Right ventricle myocardium superior (tissue), 1 donor: ENCODE measurements at places on chromosomes 16 and 17. TPM values are rescaled to one million over a fixed set of nuclear protein-coding genes. Genes with fewer than 3 reads are reported as not detected.

The C17orf100 gene
- 0.48 TPM for total RNA-seq

The TAC4 gene
- total RNA-seq, result not detected

The FBXO39 gene
- total RNA-seq, result 0.13 TPM

The MLYCD gene
- total RNA-seq, result 49.3 TPM

The ABCC12 gene
- total RNA-seq, result not detected

The LRRC46 gene
- total RNA-seq, result 0.19 TPM

The SLC25A11 gene
- 208 TPM for total RNA-seq

The TBC1D3K gene
- total RNA-seq, result not detected

The IL21R gene
- 0.13 TPM for total RNA-seq

DNA sequence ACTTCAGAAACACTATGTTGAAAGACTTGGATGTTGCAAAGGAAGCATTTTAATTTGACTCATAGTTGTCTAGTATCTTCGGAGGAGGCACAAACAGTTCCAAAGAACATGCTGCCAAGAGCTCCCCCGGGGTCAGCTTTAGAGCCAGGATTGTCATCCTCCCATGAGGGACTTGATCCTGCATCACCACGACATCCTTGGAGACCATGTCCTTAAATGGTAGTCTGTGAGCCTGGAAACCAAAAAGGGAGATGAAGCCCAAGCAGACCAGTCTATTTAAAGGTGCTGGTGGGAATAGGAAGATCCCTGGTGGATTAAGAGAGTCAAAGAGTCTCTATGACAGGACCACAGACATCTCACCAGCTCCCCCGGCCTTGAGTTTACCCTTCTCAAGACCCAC is 33.3 kb upstream of the DYNLRB2 start:
- peak; percentile 40 for DNase-seq

- DNase-seq, result peak; percentile 35
Observed at GRCh38 chr16:888901-889570, 81.7 kb downstream of the LMF1 start.

DNA sequence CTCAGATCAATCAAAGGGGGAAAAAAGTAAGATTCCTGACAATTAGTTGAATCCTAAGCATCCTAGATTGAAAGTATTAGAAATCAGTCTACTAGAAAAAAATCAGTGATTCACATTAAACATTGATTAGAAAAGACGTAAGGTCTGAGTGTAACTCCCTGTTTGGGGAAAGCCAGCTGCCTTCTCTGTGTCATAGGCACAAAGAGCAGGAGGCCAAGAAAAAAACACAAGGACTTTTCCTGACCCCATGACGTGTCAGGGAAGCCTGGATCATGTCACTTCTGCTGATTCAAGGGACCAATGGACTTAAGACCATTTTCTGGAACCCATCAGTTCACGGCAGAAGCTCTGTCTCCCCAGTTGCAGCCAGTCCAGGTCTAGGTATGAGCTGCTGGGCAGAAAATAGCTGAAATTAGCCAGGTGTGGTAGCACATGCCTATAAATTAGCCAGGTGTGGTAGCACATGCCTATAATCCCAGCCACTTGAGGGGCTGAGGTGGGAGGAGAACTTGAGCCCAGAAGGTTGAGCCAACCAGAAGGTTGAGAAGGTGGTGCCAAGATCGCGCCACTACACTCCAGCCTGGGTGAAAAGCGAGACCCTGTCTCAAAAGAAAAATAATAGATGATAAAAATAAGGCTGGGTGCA is 35.9 kb downstream of the RANBP10 start:
- DNase-seq, result no peak

DNA sequence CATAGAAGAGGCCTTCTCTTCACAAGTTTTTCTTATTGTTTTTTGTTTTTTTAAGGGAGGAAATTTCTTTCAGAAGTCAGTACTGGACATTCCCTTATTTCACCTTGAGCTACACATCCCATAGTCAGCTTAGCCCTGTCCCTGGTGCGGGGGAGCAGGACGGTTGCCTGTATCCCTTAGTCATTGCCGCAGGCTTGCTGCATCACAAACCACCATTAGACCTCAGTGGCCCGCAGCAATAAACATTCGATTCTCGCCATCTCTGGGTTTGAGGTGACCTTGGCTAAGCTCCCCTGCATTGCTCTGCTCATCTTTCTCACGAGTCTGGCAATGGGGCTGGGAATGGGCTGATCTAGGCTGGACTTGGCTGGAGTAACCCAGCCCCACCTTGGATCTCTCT is 692.5 kb downstream of the WWOX start:
- no peak for DNase-seq

- no peak for DNase-seq
Observed at GRCh38 chr17:79573196-79573896, 37.5 kb downstream of the RBFOX3 start.

DNA sequence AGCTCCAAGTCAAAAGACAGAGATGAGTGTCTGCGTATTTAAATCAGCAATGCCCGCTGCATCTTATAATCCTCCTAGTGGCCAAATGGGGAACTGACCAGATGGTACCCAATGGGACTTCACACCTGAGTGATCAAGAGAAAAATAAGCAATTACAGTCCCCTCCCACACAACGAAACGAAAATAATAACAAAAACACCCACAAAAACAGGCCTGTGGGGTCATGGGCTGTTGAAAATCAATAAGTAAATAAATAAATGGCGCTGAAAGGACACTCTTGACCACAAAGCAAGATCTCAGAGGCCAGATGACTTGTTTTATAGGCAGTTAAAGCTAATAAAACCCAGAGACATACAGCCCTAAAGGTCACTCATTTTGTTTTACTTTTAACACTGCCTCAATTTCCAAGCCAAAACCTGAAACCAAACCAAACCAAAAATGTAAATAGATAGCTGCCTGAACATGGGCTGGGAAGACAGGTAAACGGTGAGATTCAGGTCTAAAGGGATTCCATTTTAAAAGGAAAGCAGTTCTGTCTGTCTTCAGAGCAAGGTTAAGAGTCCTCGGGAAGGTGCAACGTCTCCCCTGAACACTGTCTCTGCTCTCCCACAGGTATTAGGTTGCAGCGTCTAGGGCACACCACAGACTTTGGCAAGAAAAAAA is 1.3 kb downstream of the ZNF821 start:
- DNase-seq, result no peak

GRCh38 chr17:17190188-17190587 is 15.9 kb downstream of the PLD6 start:
- no peak for DNase-seq

GRCh38 chr17:44792276-44792675 is 33.5 kb downstream of the ADAM11 start:
- DNase-seq, result no peak

- DNase-seq, result no peak
Observed at GRCh38 chr16:89361751-89362539, 128.4 kb downstream of the ANKRD11 start.

DNA sequence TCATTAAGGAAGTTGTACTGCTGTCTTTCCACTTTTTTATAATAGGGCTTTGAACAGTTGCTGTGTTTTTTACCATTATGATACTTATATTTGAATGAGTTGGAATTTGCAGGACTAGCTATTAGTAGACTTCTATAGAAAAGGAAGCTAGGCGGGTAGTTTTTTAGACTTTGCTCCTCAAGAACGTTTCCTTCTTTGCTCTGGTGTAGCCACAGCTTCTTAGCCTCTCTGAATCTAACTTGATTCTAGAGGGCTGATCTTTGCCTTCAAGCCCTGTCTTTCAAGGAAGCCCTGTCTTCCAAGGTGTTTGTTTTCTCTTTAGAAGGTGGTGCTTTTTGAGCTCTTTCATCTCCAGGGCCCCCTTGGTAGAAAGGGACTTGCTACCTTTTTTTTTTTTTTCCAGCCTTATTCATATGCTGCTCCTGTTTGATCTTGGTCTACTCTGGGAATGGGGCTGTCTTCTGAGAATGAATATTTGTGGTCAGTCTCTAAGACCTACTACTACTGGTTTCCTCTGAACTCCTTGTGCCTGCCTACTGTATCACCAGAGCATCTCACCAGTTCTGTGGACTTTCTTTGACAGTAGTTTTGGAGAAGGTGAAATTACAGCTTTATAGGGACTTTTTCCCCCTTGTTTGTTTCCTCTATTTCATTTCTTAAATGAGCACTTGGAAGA is 52.3 kb upstream of the RASL10B start:
- no peak for DNase-seq

- DNase-seq, result no peak
Observed at GRCh38 chr16:69888005-69888590, 63.0 kb upstream of the CLEC18A start.

DNA sequence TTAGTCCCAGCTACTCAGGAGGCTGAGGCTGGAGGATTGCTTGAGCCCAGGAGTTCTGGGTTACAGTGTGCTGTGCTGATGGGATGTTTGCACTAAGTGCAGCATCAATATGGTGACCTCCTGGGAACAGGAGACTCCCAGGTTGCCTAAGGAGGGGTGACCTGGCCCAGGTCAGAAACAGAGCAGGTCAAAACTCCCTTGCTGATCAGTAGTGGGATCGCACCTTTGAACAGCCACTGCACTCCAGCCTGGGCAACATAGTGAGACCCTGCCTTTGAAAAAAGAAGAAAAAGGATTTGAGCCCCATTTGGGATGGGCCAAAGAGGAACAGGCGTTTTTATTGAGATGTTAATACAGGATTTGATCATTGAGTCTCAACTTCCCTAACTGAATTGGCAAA is 30.6 kb downstream of the CLUH start:
- no peak for DNase-seq

- peak; percentile 78 for DNase-seq
Observed at GRCh38 chr17:32936894-32937500, 9.0 kb downstream of the TMEM98 start.

DNA sequence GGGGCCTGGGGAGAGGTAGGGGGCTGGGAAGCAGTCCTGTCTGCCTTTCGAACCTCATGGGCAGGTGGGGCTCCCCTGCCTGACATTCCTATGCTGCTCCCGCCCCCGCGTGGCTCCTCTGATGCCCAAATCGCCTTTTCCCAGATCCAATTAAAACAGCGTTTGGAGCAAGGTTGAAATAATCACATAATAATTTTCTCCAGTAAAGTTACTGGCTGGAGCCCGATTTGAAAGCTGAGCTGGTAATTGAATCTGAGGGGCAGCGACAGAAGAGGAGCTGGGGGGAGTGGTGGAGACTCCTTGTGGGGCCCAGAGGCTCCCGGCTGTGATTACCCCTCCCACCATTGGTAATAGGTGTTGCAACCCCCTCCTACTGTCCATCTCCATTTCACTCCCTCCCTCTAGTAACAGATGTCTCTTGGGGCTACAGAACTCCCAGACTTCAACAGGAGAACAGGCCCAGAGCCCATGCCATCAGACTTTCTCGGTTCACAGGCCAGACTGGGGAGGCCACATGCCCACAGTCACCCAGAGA is 38.9 kb upstream of the C1QL1 start:
- no peak for DNase-seq

DNA sequence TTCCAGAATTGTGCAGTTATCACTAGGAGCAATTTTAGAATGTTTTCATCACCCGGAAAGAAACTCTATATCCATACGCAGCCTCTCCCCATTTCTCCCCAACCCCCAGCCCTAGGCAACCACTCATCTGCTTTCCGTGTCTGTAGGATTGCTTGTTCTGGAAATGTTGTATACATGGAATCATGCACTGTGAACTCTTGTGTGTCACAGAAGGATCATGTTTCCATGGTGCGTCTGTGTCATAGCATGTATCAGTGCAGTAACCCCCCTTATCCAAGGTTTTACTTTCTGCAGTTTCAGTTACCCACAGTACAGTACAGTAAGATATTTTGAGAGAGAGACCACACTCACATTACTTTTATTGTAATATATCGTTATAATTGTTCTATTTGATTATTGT is 299.4 kb downstream of the CPPED1 start:
- DNase-seq, result no peak

DNA sequence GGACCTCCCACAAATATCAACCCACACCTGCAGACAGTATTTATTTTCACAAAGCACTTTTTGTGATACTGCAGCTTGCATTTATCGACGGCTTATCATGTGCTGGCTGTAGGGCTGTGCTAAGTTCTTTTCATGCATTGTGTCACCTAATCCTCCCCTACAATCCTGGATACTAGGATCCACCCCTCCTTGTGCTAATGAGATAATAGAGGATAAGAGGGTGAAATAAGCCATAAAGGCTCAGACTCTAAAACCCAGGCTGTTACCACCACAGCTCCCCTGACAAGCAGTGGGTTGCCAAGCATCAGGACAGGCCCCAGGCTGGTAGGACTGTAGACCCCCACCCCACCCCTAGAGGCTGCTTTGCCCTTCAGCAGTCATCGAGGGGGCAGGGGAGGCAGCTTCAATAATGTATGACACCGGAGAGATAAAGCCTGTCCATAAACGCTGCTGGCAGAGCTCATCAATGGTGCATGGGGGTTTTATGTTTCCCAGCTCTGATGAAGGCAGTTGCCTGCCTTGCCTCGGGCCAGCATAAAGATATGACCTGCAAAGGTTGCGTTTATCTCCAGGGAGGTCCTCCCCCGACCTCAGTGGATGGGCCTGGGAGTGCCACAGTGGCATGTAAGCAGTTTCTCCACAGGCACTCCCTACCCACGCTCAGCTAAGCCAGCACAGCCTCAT is 73.9 kb upstream of the C16orf82 start:
- DNase-seq, result no peak

DNA sequence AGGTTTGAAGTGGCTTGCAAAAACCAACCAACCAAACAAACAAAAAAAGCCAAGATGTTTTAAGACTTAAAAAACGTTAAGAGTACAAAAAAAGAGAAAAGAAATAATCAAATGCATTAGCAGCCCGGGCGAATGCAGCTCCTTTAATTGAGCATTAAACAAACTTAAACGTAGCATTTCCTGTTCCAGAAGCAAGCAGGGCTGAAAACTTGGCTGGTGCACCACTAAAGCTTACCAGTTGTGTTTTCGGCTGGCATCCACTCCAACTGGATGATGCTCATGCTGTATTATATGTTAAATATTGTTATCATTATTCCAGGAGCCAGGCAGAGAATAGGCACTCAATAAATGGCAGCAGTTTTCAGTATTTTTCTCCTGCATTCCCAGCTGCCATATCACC is 45.1 kb downstream of the IRX6 start:
- DNase-seq, result no peak

- no peak for DNase-seq
Observed at GRCh38 chr17:78225088-78225865, 6.2 kb upstream of the TMEM235 start.

GRCh38 chr16:67246081-67246755 is 1.1 kb downstream of the FHOD1 start:
- peak; percentile 86 for DNase-seq

DNA sequence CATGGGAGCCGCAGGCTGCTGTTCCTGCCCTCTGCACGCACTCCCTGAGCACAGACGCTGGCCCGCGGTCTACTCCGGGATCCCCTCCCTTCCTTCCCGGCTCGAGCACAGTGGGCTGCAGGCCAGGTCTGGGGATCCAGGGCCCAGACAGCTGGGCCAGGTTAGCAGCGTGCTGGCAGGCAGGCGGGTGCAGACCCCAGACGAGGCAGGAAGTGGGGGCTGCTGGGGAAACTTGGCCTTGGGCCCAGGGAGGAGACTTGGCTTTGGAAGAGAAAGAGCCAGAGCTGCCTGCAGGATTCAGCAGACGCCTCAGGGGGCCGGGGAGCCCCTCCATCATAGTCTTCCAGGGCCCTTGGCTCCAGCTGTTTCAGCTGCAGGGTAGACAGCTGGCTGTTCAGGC is 30.2 kb upstream of the ABCC3 start:
- DNase-seq, result peak; percentile 88
